Lower lobe of right lung (tissue), 2 donors: ENCODE measurements at places on chromosomes 5 and 9.

- H3K27ac ChIP-seq: no peak overlapping the region
- no peaks in the 10 kb centered on the region for H3K36me3 ChIP-seq
- H3K27me3 ChIP-seq: no peaks in the 10 kb centered on the region
- H3K4me3 ChIP-seq: no peak overlapping the region
- H3K4me1 ChIP-seq: no peaks in the 10 kb centered on the region
Measured at GRCh38 chr5:143474616-143475015, 71.1 kb upstream of the NR3C1 start.

DNA sequence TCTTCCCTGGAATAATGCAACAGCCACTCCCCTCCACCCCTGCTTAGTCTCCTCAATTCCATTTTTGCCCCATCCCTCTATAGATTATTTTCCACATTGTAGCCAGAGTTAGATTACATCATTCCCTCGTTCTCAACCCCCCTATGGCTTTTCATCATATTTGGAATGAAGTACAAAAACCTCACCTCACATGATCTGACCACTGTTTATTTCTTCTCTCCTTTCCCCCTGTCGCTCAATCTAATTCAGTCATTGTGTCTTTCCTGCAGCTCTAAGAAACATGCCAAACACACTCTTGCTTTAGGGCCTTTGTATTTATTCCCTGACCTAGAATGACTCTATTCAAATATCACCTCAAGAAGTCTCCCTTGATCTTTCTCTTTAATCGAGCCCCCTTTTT lies 22.6 kb upstream of the HK3 start:
- no peak for DNase-seq
- peaks cover 16% of the 10 kb centered on the region for H3K36me3 ChIP-seq
- no peak overlapping the region for H3K27ac ChIP-seq

- H3K4me1 ChIP-seq: no peaks in the 10 kb centered on the region
- no peak overlapping the region for H3K27ac ChIP-seq
Measured at GRCh38 chr5:169626779-169627178, 10.3 kb upstream of the DOCK2 start.

- H3K36me3 ChIP-seq: no peaks in the 10 kb centered on the region
- no peaks in the 10 kb centered on the region for H3K27me3 ChIP-seq
- H3K27ac ChIP-seq: no peak overlapping the region
- no peak for DNase-seq
Measured at GRCh38 chr5:7805379-7805778, 45.6 kb downstream of the CFAP90 start.

DNA sequence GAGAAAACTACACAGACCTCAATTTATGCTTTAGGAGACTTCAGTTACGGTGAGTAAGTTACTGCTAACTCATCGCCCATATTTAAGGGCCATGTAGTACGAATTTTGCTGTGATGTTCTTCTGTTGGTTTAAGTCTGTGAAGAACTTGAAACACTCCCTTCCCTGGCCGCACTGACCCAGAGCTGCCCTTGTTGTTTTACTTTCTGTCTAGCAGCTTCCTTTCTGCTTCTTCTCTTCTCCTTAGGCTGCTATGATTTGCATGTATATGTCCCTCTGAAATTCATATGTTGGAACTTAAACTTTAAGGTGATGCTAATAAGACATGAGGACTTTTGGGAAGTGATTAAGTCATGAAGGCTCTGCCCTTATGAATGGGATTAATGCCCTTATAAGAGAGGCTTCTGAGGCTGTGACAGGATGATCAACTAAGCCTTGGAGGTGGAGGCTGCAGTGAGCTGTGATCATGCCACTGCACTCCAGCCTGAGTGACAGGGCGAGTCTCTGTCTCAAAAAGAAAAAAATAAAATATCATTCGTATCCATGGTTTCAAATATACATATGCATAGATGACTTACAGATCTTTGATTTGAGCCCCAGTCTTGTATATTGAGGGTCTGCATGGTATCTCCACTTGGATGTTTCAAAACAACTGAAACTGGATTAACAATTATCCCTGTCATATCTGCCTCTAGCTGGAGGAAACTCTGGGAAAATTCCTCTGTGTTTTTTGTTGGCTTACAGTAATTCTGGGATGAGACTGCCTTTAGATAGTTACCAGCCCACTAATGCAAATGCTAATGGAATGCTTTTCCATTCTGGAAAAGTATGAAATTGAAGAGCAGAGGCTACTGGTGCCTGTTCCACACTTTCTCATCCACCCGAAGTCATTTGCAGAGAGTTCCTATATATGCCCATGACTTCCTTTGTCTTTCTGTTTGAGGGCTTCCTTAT lies 263.4 kb upstream of the ACTBL2 start:
- no peak for DNase-seq
- no peak overlapping the region for H3K27ac ChIP-seq
- H3K36me3 ChIP-seq: no peaks in the 10 kb centered on the region
- no peak overlapping the region for H3K4me3 ChIP-seq

GRCh38 chr5:5374009-5374715 lies 48.3 kb upstream of the ICE1 start:
- H3K27ac ChIP-seq: no peak overlapping the region
- DNase-seq: no peak
- no peak overlapping the region for H3K4me3 ChIP-seq
- H3K4me1 ChIP-seq: peaks cover 5% of the 10 kb centered on the region

- H3K27me3 ChIP-seq: peaks cover 17% of the 10 kb centered on the region
- no peak overlapping the region for H3K4me3 ChIP-seq
- no peaks in the 10 kb centered on the region for H3K36me3 ChIP-seq
- peaks cover 23% of the 10 kb centered on the region for H3K4me1 ChIP-seq
Measured at GRCh38 chr5:129902816-129903215, 1.4 kb upstream of the CHSY3 start.
